Stimulated activated CD4-positive, alpha-beta T cell treated with anti-CD3 and anti-CD28 coated beads, Interleukin-1b, Interleukin-23, amount 100 ng/mL, for 1 hour (primary cell): ENCODE measurements at places on chromosomes 2 and 18.
A peak's percentile ranks its signal among the peaks of the same experiment; 100 is the strongest.

GRCh38 chr18:25976554-25976953 lies 113.9 kb downstream of the SS18 start:
- no peak for DNase-seq

GRCh38 chr18:50726960-50727589 lies 92.7 kb downstream of the MRO start:
- no peak for DNase-seq

DNA sequence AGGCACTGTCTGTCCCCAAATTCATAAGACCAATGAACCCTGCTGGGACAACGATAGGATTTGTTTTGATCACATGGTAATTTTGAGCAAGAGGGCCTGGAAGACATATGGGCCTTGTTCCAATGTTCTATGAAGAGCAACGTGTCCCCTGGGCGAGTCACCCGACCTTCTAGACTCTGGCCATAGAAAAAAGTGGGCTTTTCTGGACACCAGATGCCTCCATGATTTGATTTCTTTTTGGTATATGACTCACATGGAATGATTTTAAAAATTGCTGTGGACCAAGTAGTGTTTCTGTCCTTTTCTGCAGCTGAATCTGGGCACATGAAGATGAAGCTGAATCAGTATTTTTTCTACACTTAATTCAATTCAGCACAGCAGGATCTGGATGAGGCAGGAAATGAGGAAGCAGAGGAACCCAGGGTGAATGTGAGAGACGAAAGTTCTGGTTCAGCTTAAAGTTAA lies 104.9 kb downstream of the CDC42EP3 start:
- DNase-seq = no peak

GRCh38 chr2:163467251-163467630 lies 268.6 kb downstream of the FIGN start:
- DNase-seq = no peak

- no peak for DNase-seq
Observed at GRCh38 chr2:191217580-191217979, 27.6 kb upstream of the MYO1B start.

DNA sequence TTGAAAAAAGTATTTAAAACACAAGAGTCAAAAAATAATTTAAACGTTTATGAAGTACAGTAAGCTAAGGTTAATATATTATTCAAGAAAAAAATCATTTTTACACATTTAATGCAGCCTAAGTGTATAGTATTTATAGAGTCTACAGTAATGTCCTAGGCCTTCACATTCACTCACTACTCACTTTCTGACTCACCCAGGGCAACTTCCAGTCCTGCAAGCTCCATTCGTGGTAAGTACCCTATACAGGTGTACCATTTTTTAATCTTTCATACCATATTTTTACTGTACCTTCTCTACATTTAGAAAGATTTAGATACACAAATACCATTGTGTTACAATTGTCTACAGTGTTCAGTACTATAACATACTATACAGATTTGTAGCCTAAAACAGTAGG lies 20.9 kb upstream of the RPRD1A start:
- DNase-seq = no peak

- DNase-seq = no peak
Observed at GRCh38 chr2:120862201-120863060, 126.8 kb downstream of the GLI2 start.

- no peak for DNase-seq
Observed at GRCh38 chr2:30612371-30612770, 165.3 kb downstream of the LCLAT1 start.

DNA sequence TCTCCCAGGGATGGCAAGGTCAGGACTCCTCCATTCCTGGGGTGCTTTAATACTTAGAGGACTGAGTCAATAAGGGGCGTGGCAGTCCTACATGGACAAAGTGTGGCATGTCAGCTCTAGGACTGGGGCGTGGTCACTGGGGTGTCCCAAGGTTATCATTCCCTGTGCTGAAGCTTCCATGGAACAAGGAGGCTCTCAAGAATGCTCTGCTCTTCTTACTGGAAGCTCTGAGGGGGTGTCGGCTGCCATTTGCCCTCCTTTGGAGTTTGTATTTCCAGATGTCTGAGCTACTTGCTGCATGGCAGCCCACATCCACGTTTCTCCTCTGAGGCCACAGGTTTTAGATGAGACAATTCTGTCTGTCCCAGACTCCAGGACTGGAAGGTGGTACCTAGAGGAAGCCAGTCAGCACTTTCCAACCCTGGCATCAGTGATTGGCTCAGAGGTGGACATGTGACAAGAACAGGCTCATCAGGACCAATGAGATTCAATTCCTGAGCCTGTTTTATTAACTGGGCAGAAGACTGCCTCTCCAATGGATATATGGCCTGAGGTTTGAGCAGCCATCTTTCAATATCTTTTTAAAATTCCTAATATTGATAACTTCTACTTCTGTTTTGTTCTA lies 128.9 kb upstream of the ARL4C start:
- DNase-seq = no peak

- no peak for DNase-seq
Observed at GRCh38 chr2:8518979-8519668, 162.7 kb upstream of the ID2 start.

GRCh38 chr2:207492461-207492860 lies 37.3 kb upstream of the CREB1 start:
- no peak for DNase-seq

- no peak for DNase-seq
Observed at GRCh38 chr2:23537991-23538390, 153.0 kb downstream of the KLHL29 start.

GRCh38 chr18:49813069-49813318 lies 339 bp downstream of the ACAA2 start:
- no peak for DNase-seq

GRCh38 chr2:208033701-208034502 lies 8.6 kb upstream of the PLEKHM3 start:
- DNase-seq = no peak

GRCh38 chr2:119251652-119252051 lies 28.0 kb downstream of the STEAP3 start:
- DNase-seq = no peak

GRCh38 chr2:238143239-238143951 lies 4.9 kb downstream of the KLHL30 start:
- no peak for DNase-seq

DNA sequence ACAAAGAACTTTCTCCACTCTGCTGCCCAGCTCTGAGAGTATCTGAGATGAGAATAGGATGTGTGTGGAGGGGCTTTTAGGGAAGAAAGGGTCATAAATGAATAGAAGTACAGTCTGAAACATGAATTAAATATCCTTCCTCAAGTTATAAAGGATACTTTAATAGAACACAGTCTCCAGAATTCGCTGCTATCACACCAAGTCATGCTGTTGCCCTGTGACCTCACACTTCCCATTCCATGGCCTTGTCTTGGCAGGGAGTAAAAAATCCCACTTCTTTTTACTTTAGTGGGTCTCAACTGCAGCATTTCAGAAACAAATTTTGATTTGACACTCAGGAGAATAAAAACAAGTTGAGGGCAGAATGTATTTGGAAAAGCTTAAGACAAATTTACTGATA lies 3.8 kb upstream of the RPE start:
- no peak for DNase-seq

- no peak for DNase-seq
Observed at GRCh38 chr2:3039188-3040065, 338.2 kb downstream of the EIPR1 start.

DNA sequence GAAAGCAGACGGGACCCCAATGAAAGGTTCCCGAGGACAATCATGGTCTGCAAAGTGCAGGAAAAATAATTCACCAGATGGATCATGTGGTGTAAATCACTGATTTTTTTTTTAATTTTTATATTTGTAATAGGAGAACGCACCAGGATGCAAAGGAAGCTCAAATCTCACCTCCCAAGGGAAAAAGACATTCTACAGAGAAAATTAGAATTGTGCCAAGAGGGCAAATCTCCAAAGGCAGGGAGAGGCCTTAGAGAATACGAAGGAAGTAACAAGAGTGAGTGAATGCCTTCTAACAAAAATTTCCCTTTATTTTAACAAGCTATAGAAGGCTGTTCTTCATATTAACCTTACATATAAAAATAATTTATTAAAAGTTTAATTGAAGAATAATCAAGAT lies 90.9 kb downstream of the ANKRD44 start:
- DNase-seq = no peak

- DNase-seq = peak; percentile 41
Observed at GRCh38 chr18:80033181-80034067, 810 bp upstream of the RBFA start.

DNA sequence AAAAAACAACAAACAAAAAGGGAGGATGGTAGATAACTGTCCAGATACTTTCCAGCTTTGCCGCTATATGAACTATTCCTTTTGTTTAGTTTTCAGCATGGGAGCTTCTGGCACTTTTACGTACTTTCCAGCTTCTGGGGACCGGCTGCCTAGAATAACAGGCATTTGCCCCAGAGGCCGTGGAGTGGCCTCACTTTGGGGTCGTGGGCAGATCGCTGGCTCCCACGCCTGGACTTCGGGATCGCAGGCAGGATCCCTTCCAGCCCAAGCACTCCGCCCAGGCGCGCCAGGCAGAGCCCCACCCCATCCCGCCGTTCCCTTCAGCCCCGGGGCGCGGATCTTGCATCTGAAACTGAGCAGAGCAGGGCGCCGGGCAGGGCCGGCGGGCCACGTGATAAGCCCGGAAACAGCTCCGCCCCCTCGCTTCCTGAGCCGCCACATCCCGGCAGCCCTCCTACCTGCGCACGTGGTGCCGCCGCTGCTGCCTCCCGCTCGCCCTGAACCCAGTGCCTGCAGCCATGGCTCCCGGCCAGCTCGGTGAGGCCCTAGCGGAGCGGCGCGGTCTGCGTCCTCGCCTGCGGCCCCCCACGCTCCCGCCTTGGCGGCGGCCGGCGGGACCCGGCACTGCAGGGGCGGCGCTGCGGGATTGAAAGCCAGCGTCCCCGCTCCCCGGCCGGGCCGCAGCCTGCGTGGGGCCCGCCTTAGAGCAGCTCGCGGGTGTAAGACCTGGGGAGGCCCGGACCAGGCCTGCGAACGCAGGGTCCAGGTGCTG lies at the start of gene ATIC:
ATIC (plus strand) TSS at position 435 of the 772 bp plus-strand sequence; CDS start at position 519, 84 bp downstream.
- peak; percentile 65 for DNase-seq

DNA sequence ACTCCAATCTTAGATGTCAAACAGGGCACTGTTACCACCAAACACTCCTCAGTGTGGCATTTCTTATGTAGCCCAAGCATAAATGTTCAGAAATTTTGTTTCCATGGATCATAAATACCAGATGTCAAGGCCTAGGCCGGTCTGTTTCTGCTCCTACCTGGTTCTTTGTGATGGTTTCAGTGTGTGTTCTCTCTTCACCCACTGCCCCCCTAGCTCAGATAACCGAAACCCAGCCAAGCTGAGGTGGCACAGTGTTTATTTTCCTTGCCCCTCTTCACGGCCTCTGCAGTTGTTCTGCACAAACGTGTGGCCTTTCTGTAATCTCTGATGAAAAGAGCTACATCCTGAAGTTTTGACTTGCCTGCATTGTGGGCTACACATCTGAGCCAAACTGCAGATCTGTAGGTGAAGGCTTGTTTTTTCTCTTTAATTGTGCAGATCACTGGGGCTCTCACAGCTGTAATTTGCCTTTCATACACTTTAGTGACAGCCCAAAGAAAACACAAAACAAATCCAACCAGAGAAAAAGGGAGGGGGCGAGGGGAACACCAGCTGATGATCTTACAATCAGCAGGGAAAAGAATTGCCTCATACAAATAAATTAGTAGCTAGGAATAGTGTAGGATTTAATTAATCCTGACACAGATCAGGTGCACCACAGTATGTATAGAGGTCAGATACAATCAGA lies 99.1 kb downstream of the NRP2 start:
- DNase-seq = no peak

- no peak for DNase-seq
Observed at GRCh38 chr2:36485521-36485920, 112.4 kb downstream of the FEZ2 start.

DNA sequence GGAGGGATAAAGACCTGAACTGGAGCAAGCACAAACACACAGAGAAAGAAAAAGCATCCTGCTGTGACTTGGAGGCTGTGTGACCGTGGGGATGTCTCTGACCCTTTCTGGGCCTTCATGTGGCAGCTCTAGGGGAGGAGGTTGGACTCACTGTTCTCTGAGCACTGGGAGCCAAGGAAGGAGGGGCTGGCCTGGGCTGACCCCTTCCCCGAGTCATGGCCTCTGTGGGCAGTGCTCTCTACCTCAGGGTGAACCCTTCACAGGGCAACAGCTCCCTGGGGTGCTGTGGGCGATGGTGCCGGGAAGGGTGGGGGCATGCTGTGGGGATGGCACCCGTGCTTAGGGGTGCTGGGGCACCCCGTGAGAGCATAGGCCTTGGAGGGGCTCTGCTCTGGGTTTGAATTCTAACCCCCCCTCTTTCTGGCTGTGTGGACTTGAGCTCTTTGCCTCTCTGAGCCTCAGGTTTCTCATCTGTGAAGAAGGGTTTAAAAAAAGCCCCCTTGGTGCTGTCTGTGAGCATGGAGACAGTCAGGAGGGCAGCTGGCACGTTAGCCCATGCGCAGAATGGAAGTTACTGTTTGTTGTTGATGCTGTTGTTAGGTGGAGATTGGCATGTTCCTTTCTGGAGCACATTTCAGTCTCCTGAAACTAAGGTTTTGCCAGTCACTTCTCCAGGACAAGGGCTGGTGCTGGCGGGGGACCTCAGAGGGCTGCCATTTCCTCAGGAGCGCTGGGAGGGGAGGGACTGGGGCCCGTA lies 700 bp downstream of the TOGARAM2 start:
- DNase-seq = no peak

DNA sequence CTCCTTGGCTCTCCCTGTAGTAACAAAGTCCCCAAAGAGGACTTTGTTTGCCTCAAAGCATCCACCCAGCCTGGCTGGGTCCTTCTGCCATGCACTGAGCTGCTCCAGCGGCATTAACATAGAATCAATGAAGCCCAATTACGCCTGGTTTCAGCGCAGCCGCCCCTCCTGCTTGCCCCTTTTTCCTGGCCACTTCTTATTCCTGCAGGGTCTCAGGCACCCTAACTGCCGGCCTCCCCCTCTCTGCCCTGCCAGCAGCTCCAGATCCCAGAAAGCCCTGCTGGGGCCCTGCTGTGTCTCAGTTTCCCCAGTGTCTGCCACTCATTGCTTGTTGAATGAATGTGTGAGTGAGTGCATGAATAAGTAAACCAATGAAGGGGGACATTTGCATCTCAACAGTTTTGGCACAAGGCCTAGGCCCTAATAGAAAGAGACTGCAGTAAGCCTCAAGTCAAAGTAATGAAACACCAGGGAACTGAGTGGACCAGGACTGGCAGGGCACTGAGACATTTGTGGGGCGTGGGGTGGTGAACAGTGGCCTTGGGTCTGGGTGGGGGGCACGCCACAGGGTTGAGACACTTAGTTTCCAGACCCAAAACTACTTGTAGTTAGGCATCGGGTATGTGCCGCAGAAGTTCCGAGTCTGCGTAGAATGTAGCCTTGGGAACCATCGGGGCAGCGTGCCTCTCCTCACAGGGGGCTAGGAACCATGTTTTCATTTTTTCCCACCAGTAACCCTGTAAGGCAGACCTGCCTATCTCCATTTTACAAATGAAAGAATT lies 60.6 kb downstream of the SMAD7 start:
- no peak for DNase-seq

- DNase-seq = no peak
Observed at GRCh38 chr18:69981948-69982347, 34.3 kb upstream of the CD226 start.

GRCh38 chr2:160634436-160634835 lies 140.8 kb upstream of the RBMS1 start:
- no peak for DNase-seq

- no peak for DNase-seq
Observed at GRCh38 chr18:72895548-72895947, 27.8 kb upstream of the NETO1 start.

- DNase-seq = no peak
Observed at GRCh38 chr2:113282747-113283533, 4.2 kb upstream of the PAX8 start.

- no peak for DNase-seq
Observed at GRCh38 chr2:178882666-178883440, 75.6 kb upstream of the TTN start.
